CD4-positive, alpha-beta T cell treated with Interferon gamma for 1 hour (primary cell): ENCODE measurements at places on chromosomes 4 and X.

DNA sequence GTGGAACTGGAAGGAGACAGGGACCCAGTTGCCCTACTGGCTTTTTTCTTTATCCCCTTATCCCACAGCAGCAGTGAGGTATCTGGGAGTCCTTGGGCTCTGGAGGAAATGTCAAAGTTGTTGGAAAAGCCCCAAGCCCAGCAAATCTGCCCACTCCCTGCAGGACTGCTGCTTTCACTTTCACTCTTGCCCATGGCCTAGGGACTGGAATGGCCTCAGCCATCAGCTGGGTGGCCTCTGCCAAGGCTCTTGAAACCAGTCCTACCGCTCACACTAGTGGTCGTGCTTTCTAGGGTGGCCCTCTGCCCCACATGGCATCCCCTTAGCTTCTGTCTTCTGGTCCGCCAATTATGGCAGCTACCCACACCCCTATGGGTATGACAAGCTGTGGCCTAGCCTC lies 9.7 kb upstream of the RHOXF1 start:
- no peak for DNase-seq

DNA sequence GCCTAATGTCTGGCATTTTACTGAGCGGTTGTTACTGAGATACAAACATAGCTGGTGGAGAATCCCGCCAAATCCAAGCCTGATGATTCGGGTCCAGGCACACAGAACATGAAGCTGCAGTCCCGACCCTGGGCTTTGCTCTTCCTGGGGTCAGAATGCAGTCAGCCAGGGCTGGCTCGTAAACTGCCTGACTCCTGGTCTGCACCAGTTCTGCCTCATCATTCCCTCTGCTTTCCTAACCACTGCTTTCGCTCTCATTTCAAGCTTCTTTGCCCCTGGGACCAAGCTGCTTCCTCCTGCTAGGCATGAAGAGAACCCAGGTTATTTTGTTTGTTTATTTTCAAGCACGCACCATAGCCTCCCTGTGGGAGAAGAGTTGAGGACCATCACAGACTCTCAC lies 39.3 kb downstream of the GATB start:
- DNase-seq = no peak

DNA sequence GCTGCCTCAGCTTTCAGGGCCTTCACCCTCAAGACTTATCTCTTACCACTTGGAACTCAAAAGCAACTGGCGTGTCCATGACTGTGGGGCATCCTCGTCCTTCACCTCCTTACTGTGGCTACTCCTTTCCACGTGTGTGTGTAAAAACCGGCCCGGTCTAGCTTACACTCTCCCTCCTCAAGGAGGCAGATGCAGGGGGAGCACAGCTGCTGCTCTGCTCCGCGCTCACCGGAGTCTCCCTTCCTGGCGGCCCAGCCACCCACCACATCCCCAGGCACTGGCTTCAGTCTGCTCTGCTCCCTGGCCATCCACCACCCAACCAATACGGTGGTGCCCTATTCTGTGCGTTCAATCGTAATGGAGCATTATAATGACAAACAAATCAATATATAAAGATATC lies 8.3 kb downstream of the RNF212 start:
- no peak for DNase-seq

GRCh38 chrX:150238632-150239382 lies 124.3 kb upstream of the MAMLD1 start:
- DNase-seq = no peak

DNA sequence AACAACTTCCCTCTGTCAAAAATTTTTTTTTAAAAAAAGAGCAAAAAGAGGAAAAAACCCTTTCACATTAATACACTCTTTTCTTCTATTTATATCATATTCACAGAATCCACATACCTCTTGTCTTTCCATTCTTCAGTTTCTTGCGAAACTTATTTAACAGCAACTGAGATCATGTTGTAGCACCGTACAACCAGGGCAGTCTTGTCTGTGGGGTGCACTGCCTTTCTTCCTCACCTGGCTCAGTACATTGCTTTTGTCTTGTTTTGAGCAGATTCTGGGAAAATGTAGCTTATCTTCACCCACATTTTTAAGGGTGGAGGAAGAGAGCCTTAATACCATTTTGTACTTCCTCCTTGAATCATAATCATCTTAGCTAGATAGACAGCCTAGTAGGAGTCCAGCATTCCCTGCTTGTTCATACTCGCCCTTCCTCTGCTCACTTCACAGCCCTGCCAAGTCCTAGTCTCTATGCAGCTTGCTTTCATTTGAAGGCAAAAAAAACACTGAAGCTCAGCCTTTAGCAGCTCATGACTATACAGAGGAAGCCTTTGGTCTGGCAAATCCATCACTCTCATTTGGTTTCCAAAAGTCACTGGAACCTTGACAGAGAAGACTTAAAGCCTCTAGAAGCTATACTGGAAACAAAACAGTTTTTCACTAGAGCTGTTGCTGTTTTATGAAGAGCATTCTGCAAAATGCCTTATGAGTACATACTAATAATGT lies 140.6 kb upstream of the BANK1 start:
- DNase-seq = no peak

DNA sequence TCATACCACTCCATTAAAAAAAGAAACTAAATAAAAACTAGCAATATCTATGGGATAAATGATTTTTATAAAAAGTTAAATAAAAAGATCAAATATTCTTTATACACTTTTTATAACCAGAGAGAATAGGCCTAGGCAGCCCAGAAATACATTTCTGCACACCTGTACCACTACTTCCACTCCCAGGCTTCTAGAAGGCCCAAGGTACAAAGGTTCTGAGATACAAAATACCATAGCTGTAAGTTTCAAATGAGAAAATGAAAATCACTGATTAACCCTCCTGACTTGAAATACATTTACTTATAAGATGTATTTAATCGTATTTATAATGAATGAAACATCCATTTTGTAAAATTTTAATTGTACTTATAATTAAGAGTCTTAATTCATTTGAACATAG lies 226.5 kb upstream of the MAB21L2 start:
- DNase-seq = no peak

- no peak for DNase-seq
Measured at GRCh38 chr4:173413036-173413435, 14.1 kb upstream of the SCRG1 start.

DNA sequence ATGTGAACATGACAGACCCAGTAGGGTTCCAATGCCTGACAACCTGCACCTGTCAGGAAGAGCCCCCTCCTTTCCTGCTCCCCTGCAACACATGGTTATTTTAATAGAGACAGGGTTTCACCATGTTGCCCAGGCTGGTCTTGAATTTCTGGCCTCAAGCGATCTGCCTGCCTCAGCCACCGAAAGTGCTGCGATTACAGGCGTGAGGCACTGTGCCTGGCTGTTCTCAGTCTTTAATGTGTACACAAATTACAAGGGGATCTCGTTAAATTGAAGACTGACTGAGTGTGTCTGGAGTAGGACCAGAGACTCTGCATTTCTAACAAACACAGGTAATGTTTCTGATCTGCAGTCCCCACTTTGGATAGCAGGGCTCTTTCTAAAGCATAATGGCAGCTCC lies 55.4 kb downstream of the NPNT start:
- no peak for DNase-seq

GRCh38 chr4:147285751-147286150 lies 195.1 kb upstream of the EDNRA start:
- DNase-seq = no peak

GRCh38 chr4:3135155-3136011 lies 60.9 kb downstream of the HTT start:
- DNase-seq = no peak

- no peak for DNase-seq
Measured at GRCh38 chr4:21512353-21512752, 436.2 kb downstream of the KCNIP4 start.
